ENCODE measurements at places on chromosomes 7 and 10. TPM values are rescaled to one million over a fixed set of nuclear protein-coding genes. Genes with fewer than 3 reads are reported as not detected.

Gene VSTM2A
- total RNA-seq = 1.2 TPM

- no peak overlapping the region for H3K27ac ChIP-seq
- DNase-seq = no peak
- peaks cover 13% of the 10 kb centered on the region for H3K4me1 ChIP-seq
- no peak overlapping the region for H3K4me3 ChIP-seq
Observed at GRCh38 chr7:81780914-81781693, 11.3 kb upstream of the HGF start.

- no peak overlapping the region for H3K27ac ChIP-seq
- no peaks in the 10 kb centered on the region for H3K27me3 ChIP-seq
- H3K36me3 ChIP-seq = no peaks in the 10 kb centered on the region
- no peak for DNase-seq
Observed at GRCh38 chr7:121623130-121623872, 227.2 kb upstream of the FAM3C start.

Gene XRCC2
- 2.9 TPM for total RNA-seq

DNA sequence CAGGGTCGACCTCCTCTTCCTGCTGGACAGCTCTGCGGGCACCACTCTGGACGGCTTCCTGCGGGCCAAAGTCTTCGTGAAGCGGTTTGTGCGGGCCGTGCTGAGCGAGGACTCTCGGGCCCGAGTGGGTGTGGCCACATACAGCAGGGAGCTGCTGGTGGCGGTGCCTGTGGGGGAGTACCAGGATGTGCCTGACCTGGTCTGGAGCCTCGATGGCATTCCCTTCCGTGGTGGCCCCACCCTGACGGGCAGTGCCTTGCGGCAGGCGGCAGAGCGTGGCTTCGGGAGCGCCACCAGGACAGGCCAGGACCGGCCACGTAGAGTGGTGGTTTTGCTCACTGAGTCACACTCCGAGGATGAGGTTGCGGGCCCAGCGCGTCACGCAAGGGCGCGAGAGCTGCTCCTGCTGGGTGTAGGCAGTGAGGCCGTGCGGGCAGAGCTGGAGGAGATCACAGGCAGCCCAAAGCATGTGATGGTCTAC is 46.9 kb downstream of the VWA2 start:
- DNase-seq = no peak
- peaks cover 6% of the 10 kb centered on the region for H3K4me1 ChIP-seq
- H3K27me3 ChIP-seq = peaks cover 5% of the 10 kb centered on the region

Gene LIPN
- total RNA-seq = not detected
